CD4-positive, alpha-beta T cell treated with Interferon gamma for 1 hour (primary cell): ENCODE measurements at places on chromosomes 6 and 20.

- no peak for DNase-seq
Measured at GRCh38 chr6:18036781-18037180, 49.3 kb upstream of the KIF13A start.

DNA sequence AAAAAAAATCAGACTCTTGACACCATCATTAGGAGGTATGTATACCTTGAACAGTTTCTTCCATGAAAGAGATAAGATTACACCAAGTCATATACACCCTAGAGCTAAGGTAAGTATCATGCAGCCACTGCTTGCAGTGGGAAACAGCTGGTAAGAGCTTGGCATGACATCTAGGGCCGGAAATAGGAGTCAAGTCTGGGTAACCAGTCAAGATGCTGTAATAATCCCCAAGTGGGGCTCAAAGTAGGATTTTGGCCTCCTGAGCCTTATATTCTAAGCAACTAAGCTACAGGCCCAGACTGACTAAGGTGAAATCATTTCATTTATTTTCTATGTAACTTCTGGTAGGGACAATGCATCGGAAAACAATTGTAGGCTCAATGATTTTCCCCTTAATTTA is 23.9 kb downstream of the TRERF1 start:
- no peak for DNase-seq

GRCh38 chr20:58418949-58419748 is 30.1 kb downstream of the VAPB start:
- DNase-seq = no peak

DNA sequence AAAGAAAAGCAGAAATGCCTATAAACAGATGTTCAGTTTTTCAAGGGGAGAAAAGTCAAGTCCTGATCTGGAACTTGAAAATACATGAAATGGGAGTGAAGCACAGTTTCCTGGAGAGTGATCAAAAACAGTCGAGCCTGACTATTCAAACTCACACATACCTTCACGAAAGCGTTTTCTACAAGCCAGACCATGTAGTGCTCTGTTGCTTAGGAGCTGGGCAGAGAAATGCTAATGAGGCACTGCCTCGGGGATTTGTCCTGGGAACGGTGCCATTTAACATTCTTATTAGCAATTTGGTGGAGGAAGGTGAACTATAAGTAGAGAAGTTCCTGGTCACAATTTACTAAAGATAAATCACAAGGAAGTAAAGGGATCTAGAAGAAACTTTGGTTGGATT is 5.9 kb downstream of the NHSL1 start:
- no peak for DNase-seq

DNA sequence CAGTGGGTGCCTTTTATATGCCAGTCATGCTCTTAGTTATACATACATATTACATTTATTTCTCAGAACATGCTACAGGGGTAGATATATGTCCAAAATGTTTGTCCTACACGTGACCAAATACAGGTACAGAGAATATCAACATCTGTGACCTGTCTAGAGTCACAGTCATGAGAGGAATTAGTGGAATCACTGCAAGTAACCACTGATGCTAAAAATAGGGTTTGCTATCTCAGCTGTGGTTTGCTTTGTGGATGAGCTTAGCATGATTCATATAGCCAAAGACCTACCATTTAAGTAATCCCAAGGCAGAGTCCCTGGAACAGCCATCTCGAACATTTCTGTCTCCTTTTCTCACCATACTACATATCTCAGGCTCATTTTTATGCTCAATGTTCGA is 32.3 kb downstream of the GSTA3 start:
- DNase-seq = no peak

DNA sequence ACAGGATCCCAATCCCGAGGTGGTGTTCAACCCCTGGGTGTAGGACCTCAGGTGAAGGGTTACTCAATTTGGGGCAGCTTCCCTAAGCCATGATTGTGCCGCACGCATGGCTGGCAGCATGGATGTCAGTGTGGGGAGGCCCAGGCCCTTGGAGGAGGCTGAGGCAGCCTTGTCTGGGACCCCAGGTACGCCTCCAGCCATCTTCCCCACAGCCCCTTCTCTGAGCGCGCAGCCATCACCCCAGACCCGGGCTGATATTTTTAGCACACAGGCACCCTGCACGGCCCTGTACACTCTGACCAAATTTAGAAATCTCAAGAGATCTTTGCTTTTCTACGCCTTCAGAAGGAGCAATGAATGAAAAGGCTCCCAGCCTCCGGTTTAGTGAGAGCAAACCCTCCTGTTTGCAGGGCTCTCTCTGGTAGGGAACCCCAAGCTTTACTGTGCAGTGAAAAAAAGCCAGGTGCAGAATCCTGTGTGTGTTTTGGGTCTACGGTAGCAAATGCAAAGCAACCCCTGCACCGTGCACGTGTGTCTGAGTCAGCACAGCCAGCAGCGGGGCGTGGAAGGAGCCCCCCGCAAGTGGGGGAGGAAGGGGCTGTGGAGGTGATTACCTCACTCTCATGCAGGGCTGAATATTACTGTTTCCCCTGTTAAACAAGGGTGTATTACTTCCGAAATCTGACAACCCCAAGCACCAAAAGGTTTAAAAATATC is 44.3 kb downstream of the CTCFL start:
- DNase-seq = peak; percentile 46

DNA sequence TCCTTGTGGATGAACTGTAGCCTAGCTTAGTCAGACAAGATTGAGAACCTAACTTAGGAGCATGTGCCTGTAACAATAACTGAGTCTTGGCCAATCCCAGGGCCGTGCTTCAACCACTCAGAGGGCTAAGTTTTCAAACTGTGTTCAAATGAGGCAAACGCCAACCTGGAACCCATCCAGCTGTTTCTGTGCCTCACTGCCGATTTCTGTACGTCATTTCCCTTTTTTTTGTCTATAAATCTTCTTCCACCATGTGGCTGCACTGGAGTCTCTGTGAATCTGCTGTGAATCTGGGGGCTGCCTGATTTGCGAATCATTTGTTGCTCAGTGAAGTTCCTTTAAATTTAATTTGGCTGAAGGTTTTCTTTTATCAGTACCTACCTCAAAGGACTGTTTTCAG is 115.0 kb upstream of the CHD6 start:
- DNase-seq = no peak

GRCh38 chr6:84643778-84644177 is 120.6 kb downstream of the TBX18 start:
- DNase-seq = no peak

DNA sequence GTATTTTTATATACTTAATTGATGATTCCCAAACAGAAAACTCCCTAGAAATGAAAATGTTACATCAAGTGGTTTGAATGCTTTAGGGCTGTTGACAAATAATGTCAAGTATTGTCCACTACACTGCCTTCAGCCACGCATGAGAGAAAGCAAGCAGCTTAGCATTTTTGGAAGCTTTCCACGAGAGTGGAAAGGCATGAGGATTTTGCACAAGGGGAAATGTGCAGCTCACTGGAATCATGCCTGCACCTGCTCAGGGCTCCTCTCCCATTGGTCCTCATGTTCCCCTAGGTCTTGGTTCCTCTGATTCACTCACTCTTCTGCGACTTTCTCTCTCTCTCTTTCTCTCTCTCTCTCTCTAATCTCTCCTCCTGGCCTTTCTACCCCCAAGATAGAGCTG is 439.5 kb upstream of the CDH4 start:
- DNase-seq = no peak

- DNase-seq = no peak
Measured at GRCh38 chr6:131062241-131063027, 611 bp downstream of the EPB41L2 start.
